Fibroblast of villous mesenchyme (primary cell): ENCODE measurements at places on chromosomes 11 and 22.

DNA sequence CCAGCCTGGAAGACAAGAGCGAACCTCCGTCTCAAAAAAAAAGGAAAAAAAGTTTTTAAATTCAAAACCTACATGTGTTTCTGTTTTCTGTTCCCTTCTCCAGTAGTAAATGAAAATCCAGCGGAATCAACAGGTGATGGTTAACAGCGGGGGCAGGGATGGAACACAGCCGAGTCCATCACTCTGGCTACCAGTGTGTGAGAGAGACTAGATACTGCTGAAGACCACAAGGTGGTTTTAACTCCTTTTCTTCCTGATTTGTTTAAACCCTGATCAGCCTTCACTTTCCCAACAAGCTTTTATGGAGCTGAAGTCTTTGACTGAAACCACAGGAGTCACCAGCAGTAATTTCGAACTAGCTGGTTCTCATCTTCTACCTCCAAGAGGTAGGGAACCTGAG, 3.6 kb upstream of the ARHGAP32 start:
- DNase-seq, result no peak

DNA sequence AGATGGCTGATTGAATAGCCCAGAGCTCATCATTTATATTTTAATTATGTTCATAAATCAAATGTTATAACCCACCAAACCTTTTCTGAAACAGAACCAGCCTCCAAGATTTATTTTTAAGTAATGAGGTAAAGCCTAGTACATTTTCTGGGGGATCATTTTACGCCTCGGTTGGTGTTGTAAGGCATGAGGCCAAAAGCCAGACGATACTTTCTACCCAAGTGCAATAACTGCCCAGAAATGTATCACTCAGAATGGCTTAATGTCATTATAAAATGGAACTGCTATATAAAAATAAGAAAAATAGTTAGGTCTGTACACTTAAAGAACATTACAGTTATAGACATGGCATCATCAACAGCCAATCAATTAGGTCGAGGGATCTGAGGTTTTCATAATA, 283.3 kb downstream of the CADM1 start:
- no peak for DNase-seq

- no peak for DNase-seq
Observed at GRCh38 chr11:86358720-86359119, 16.0 kb upstream of the CCDC81 start.

- no peak for DNase-seq
Observed at GRCh38 chr22:30097861-30098260, 17.6 kb downstream of the HORMAD2 start.

- no peak for DNase-seq
Observed at GRCh38 chr11:61684870-61685616, 4.9 kb downstream of the DAGLA start.

- no peak for DNase-seq
Observed at GRCh38 chr11:76627606-76628005, 42.9 kb downstream of the LRRC32 start.

DNA sequence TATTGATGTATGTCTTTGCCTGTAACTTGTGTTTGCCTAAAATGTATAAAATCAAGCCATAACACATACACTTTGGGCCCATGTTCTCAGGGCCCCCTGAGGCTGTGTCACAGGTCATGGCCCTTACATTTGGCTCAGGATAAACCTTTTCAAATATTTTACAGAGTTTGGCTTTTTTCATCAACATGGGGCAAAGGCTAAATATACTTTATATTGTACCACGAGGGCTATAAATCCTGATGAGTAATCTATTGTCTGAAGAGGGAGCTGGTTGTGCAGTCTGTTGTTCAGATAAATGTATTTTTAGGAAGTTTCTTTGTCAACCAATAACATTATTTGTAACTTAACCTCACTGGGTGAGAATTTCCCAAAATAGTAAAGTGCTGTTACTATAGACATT, 404.6 kb upstream of the DDI1 start:
- DNase-seq, result no peak

DNA sequence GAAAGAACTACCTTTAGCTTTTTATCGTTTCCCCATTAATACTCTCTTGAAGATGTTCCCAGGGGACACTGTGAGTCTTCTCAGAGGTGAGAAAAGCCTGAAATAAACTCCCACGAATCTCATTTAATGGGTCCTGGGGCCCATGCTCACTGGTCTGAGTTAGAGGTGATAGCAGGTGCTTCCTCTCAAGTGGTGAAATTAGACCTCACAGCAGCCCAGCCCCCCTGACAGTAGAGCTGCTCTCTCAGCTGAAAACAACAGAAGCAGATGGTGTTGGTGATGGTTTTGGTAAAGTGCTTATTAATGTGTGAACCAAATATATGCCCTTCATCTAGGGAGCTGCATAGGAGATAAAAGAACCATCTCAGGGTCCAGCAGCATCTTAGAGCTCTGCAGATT, 76.8 kb upstream of the VPREB1 start:
- DNase-seq, result no peak

GRCh38 chr22:46463435-46464227, 73.8 kb downstream of the CELSR1 start:
- DNase-seq, result no peak

- DNase-seq, result no peak
Observed at GRCh38 chr11:2443406-2443805, 908 bp downstream of the TRPM5 start.

GRCh38 chr22:20131859-20132685, 468 bp downstream of the ZDHHC8 start:
- peak; percentile 30 for DNase-seq

- DNase-seq, result no peak
Observed at GRCh38 chr11:61549177-61549576, 31.7 kb downstream of the SYT7 start.

DNA sequence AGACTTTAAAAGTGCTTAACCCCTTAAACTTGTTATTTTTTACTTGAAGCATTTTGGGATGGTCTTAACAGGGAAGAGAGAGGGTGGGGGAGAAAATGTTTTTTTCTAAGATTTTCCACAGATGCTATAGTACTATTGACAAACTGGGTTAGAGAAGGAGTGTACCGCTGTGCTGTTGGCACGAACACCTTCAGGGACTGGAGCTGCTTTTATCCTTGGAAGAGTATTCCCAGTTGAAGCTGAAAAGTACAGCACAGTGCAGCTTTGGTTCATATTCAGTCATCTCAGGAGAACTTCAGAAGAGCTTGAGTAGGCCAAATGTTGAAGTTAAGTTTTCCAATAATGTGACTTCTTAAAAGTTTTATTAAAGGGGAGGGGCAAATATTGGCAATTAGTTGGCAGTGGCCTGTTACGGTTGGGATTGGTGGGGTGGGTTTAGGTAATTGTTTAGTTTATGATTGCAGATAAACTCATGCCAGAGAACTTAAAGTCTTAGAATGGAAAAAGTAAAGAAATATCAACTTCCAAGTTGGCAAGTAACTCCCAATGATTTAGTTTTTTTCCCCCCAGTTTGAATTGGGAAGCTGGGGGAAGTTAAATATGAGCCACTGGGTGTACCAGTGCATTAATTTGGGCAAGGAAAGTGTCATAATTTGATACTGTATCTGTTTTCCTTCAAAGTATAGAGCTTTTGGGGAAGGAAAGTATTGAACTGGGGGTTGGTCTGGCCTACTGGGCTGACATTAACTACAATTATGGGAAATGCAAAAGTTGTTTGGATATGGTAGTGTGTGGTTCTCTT, 2.8 kb downstream of the MALAT1 start:
- peak; percentile 63 for DNase-seq

- DNase-seq, result peak; percentile 25
Observed at GRCh38 chr11:18265949-18266348, at the start of gene SAA1. TSS of gene SAA1 (plus strand) at chr11:18266264. CDS start at chr11:18266888, 624 bp downstream.

- no peak for DNase-seq
Observed at GRCh38 chr11:10914050-10914449, 56.2 kb upstream of the ZBED5 start.

- DNase-seq, result no peak
Observed at GRCh38 chr11:60321051-60321450, 6.0 kb upstream of the MS4A6E start.

DNA sequence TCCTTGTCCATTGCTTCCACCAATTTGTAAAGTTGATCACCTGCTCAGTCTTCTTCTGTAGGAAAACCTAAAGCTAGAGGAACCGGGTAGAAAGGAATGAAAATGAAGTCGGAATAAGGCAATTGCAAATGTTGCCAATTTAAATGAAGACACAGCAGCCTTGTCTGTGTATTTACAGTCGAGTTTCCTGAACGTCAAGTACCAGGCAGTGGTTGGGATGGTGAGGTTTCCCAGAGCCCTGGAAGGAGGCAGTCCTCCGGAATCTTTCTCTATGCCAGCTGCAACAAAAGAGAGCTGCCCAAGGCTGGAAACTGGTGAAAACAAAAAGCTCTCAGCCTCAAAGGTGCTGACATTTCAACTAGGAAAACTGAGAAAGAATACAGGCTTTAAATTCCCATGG, 17.7 kb downstream of the MAJIN start:
- DNase-seq, result no peak

- no peak for DNase-seq
Observed at GRCh38 chr22:49331223-49331815, 496.4 kb downstream of the BRD1 start.

DNA sequence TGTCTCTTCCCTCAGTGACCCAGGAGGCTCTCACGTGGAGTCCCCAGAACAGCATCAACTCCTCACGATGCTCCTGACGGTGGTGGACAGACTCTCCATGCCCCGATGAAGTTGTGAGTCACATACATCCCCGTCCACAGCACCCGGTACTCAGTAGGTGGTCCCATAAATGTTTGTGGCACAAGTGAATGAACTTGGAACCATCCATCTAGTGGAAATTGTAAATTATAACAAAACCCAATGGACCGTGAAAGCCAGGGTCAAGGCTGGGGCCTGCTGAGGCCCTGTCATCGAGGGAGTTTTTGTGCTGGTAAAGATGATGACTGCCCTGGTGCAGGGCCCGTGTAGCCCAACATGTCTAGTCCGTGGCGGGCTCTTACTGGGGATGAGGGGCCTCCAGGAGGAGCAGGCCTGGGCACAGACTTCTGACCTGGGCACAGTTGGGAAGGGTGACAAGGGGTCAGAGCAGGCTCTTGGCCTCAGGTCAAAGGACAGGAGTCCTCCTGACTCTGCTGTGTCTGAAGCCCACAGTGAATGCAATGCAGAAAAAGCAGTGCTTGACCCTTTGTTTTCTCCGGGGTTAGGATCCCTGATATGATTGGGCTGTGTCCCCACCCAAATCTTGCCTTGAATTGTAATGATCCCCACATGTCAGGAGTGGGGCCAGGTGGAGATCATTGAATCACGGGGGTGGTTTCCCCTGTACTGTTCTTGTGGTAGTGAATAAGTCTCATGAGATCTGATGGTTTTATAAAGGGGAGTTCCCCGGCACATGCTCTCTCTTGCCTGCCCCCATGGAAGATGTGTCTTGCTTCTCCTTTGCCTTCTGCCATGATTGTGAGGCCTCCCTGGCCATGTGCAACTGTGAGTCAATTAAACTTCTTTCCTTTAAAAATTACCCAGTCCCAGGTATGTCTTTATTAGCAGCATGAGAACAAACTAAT, 20.0 kb upstream of the SMIM38 start:
- DNase-seq, result no peak

DNA sequence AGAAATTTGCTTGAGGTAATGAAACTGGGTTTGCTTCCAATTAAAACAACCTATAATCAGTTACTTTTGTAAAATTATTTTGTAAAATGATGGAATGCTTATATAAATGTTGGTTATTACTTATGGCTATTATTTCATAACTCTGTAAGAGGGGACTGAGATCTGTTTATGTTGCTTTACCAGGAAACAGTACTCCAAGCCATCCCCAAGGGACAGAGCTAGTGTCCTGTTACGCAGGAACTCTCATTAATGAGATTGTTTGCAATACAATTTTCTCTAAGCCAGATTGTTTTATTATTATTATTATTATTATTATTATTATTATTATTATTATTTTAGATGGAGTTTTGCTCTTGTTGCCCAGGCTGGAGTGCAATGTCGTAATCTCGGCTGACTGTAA, 2.3 kb upstream of the NOX4 start:
- no peak for DNase-seq

GRCh38 chr22:19579115-19579811, 55.1 kb upstream of the CLDN5 start:
- no peak for DNase-seq
